Stimulated activated naive B cell treated with anti-CD40 and anti-IgM and Interleukin-4, amounts not matched to agents 10 μg/mL and 1 μg/mL and 100 μg/mL, for 72 hours (primary cell): ENCODE measurements at places on chromosomes 7 and 10.

DNA sequence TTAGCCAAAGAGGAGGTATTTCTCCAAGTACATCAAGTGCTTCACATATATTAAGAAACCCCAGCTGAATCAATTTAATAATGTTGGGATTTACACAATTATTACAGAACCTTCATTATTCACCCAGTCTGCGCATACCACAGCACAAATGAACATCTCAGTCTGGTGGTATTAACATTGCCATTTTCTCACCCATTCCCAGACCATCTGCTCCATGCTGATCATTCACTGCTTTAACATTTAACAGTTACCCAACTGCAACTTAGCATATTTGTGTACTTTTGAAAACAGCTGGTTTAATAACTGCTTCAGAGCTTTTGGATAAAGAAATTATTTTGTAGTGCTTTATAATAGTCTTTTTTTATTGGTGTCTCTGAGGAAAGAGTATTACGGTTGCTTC is 1072.1 kb downstream of the NXPH1 start:
- DNase-seq = no peak

GRCh38 chr10:11017570-11018431 is at the start of gene CELF2:
Gene CELF2 (plus strand): TSS chr10:11017872. CDS start chr10:11018090, 218 bp downstream.
- peak; percentile 34 for DNase-seq

DNA sequence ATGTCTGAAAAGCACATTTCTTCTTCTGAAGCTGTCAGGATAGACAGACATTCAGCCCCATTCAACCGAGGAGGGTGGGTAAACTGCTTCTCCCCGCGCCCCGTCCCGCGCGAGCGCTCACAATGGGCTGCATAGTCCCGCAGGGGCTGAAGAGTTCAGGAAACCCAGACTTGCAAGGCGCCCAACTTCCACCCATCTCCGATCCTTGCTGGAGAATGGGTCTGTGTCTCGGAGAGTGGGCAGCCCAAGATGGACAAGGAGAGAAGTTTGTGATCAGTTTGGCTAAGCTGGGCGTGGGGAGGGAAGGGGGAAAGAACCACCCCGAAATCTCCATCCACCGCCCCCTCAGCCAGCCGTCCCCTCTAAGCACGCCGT is 686 bp downstream of the AASS start:
- peak; percentile 1 for DNase-seq

DNA sequence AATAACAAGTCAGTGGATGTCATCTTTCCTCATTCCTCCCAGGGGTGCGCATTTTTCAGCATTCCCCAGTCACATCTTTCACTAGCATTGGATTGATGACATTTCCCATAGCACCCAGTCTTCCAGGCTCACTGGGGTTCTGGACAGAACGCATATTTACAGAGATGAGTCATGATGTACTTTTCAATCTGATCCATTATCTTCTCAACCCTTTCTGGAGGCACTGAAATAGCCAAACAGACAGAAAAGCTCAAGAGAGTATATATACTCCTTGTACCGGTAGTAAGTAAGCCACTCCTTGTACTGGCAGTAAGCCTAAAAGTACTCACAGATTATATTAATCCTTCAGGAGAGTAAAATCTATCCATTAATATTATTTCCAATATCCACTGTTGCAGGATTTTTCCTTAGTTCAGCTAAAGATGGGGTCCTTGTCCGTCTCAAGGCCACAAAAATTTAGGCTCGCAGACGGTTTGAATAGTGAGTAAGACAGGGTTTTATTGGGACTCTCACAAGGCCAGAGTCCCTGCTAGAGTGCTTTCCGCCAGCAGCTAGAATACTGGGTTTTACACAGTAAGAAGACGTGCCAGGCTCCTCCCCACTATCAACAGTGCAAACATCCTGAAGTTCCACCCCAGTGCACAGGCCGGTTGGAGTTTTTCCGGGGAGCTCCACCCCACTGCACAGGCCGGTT is 60.8 kb downstream of the MDH2 start:
- DNase-seq = no peak

DNA sequence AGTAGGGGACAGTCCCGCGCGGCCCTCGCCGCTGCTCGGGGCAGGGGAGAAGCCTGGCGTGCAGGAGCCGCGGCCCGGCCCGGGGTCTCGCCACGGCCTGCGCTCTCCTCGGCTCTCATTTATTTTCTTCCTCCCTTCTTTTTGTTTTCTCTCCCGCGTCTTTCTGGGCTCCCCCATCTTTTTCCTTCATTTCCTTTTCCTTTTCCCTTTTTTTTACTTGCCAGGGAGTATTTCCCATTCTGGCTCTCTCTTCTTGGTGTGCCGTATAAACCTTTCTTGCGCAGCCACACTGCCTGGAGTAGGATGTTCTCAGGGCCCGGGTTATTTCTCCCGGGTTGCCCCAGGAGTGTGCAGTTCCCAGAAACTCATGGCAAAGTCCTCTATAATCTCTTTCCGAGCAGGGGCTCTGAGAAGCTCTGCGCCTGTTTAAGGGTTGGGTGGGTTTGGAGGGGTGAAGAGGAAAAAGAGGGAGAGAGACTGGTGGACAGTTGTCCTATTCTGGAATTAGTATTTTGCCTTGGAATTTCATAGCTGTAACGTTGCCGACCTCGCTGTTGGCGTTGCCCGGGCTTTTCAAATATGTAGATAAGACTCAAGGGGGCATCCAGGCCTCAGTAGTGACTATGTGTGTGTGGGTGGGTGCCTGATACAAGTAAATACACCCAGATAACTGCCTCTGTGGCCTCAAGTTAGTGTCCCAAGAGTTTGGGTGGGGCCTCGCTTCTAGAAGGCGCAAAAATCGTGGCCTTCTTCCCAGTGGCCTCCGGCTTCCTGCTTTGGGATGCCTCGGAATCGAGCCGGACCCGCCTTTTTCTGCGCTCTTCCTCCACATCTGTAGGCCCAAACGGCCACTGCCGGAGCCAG is 4.3 kb upstream of the ZNF503 start:
- DNase-seq = no peak

DNA sequence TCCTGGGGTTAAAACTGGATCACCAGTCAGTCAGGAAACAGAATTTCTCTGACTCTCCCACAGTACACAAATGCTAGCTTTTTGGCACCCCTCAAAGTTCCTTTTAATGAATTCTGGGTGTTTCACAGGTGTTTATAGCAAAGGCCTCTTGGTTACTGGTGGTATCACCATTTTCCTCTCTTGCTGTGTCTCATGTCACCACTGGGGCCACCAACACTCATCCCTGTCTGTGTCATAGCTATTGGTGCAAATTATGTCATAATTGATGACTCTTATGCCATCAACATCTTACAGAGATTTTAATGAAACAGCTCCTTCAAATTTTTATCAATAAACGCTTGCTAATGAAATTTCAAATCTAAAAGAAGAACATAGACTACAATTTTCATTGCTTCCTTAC is 27.7 kb upstream of the OSBPL3 start:
- DNase-seq = no peak

DNA sequence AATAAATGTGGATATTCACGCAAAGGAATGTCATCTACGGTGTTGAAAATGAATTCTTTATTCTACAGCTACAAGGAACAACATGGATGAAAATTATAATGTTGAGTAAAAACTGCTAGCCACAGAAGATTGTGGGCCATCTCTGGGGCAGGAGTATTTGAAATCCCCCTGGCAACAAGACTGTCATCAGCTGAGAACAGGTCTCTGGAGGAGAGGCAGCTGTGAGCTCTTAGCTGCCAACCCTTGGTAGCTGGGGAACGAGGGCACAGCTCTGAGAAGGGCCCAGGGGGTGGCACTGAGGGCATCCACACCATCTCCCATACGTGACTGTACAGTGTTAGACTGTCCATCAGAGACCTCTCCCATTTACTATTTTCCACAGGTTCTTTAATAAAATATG is 340.1 kb upstream of the MGMT start:
- DNase-seq = no peak

DNA sequence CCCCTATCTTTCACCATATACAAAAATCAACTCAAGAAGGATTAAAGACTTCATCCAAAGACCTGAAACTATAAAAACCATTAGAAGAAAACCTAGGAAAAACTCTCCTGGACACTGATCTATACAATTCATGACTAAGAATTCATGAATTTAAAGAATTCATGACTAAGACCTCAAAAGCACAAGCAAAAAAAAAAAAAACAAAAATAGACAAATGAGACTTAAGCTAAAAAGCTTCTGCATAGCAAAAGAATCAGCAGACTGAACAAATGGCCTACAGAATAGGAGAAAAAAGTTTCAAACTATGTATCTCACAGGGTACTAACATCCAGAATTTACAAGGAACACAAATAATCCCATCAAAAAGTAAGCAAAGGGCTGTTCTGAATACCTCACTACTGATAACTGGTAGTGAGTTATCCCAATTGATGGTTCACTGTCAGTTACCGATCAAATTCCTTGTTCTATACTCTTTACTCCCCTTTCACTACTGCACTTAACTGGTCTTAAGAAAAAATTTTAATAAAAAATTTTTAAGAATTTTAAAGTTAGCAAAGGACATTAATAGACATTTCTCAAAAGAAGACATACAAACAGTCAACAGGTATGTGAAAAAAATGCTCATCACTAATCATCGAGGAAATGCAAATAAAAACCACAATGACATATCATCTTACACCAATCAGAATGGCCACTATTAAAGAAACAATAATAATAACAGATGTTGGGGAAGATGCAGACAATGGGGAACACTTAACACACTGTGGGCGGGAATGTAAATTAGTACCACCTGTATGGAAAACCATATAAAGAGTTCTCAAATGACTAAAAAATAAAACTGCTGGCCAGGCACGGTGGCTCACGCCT is 33.2 kb downstream of the KMT2C start:
- DNase-seq = no peak

DNA sequence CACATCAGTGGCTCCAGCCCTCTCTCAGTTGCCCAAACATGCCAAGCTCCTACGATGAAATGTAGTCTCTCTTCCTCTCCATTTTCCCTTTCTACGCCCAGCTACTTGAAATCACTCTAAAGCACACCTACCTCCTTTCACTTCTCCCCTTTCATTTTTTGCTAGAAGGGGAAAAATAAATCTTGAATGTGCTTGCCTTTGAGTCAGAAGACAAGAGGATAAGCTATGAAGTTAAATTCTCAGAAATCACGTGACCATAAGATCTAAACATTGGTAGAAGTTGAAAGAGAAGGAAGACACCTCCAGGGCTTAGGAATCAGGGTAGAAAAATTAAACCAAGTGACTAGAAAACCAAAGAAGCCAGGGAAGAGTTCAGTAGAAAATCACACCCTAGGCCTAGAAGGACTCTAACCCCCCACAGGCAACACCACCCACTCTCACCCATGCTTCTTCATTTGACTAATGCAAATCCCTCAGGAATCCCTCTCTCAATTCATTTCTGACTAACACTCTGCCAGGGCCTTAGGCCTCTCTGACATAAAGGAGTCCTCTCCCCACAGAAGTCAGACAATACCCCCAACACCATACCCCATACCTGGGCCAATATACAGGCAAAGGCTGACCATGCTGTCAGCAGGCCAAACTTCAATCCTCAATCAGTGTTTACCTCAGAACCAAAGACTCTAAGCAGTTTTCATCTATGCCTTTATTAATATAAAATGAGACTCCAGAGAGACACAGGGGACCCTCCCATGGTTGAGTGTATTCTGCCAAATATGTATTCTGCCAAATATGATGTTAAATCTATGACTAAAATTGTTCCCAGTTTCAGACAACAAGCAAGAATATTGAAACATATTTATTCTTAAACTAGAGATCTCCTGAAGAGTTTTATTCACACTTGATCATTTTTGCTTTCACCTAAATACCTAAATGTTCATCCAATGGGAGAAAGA is 84.8 kb downstream of the ELMO1 start:
- DNase-seq = peak; percentile 33

GRCh38 chr7:37353949-37354655 is 94.6 kb downstream of the ELMO1 start:
- DNase-seq = no peak

GRCh38 chr7:2066251-2066919 is 166.4 kb downstream of the MAD1L1 start:
- peak; percentile 40 for DNase-seq

DNA sequence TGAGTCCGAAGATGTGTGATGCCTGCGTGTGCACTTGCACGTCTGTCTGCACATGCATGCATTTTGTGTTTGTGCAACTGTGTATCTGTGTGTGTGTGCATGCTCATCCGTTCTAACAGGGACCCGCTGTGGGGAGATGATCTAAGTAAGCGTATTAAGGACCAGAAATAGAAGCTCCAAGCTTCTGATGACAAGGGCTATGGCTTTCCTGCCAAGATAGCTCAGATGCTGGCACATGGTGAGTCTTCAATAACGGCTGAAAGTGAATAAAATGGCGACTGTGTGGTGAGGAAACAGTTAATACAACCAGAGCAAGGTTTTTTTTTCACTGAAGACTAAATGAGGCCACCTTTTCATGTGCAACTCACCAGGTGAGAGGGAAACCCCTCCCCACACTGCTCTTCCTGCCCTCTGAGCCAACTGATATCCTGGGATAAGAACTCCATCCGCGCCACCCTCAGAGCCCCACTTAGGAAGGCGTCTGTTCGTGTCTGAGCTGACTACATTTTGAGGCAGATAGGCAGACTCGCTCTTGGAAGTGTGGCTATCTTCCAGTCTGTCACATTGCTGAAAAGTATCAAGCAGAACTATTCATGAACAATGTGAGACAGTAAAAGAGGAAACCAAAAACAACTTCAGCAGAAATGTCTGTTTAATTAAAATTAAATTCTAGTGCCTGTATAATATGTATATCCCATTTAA is 47.4 kb upstream of the TCERG1L start:
- no peak for DNase-seq

DNA sequence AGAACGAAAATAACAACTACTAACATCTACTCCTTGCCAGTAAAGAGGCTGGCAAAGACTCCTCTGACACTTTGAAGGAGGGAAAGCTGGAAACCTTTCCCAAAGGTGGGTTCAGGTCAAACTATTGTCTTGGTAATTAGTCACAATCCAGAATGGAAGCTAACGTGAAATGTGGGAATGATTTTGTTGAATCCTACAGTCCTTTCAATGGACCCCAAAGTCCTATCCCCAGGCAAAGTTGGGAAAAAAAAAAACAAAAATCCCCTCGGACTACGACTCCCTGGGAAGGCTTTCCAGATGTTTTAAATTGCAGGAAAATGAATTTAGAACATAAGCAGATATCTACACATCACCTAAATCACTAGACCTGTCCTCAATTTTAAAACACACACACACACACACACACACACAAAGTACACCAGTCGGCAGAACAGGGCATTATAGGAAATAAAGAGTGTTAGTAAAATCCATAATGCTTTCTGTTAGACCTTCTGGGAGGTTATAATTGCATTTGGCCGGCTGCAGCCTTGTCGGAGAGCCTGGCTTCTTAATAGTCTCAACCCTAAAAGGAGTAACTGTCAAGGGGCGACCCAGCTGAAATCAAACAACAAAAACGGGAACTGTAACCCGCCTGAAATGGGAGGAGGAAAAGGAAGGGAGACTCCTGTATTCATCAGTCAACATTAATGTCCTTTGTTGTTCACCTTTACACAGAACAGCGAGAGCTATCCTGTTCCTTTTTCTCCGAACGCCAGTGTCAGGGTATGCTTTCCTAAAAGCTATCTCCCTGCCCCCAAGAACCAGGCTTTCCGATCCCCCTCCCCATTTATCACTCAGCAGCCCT is 1.5 kb downstream of the DOCK4 start:
- DNase-seq = no peak

GRCh38 chr7:91527460-91527859 is 263.2 kb downstream of the FZD1 start:
- DNase-seq = no peak
